ENCODE measurements at places on chromosomes 16 and 17. TPM values are rescaled to one million over a fixed set of nuclear protein-coding genes. Genes with fewer than 3 reads are reported as not detected.
A peak's percentile ranks its signal among the peaks of the same experiment; 100 is the strongest.

FCSK gene
- total RNA-seq = 6.5 TPM

- no peak for DNase-seq
Measured at GRCh38 chr17:2635675-2636074, 42.2 kb downstream of the PAFAH1B1 start.

EVPL gene
- 0.05 TPM for total RNA-seq

DNA sequence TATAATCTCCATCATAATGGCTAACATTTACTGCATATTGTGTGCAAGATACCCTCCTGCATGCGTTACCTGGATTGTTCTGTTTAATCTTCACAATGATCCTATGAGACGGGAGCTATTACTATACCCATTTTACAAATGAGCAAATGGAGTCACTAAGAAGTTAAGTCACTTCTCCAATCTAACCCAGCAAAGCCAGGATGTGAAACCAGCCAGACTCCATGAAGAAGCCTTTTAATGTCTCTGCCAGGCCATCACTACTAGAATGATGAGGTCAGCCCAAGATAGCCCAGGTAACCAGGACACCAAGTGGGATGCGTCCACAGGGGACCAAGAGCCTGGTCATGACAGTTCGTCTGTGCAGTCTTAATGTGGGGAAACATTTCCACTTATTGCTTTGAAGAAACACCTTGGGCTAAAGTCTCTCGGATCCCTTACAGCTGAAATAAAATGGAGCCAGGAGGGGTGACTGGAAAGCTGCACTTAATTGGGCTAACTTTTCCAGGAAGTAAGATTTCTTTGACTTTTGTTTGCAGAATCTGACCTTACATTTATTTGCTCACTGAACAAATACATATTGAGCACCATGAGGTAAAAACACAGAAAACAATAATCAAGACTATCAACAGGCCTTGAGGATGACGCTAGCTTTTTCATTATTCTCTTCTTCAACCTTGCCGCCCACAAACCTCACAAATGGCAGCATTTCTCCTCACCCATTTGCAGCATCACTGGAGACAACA is 926 bp upstream of the SHCBP1 start:
- DNase-seq = no peak

HS3ST4 gene
- total RNA-seq = not detected

OMG gene
- not detected for total RNA-seq

- no peak for DNase-seq
Measured at GRCh38 chr17:35167666-35168065, 20.0 kb downstream of the UNC45B start.

DNA sequence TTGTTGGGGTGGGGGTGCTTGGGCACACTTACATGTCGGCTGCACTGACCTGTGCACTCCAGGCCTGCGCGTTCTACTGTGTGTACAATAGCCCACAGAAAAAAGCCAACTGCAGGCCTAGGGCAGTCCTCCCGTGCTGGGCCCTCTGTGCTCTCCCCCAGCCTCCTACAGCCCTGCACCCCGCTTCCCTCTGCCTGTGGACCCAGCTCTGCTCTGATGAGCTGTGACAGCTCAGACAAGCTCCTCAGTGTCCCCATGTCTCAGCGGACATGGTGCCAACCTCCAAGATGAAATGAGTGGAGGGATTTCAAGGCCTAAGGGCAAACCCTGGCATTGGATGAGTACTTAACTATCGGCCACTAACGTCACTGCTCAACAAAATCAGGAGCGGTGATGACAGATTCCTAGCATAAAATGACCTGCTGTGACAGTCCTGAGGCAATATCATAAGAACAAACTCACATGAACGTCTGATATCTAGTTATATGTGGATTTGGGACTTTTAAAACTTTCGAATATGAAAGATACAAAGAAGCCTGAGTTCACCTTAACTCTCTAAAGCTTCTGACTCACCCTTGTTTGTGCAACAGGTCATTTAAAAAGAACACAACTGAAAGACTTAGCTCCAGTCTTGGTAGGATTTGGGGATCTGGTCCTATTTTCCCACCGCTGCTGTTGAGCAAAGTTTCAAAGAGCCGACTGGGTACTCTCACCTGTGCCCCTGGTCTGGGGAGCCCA is 34.7 kb downstream of the CCDC57 start:
- DNase-seq = no peak

DNA sequence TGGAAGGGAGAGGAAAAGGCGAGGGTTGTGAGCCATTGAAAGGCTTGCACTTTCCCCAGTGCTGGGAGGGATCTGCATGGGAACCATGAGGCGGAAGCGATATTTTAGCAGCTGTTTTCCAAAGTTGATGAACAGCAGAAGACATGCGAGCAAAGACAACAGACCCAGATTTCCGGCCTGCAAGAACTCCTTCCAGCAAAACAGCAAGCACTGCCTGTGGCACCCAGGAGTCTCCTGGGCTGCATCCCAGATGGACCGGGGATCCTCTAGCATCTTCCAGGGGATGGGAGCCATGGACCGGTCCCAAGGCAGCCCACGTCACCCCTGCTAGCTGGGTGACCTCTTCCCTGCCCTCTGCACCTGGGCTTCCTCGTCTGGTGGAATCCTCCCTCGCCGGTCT is 162.8 kb downstream of the IRF8 start:
- peak; percentile 51 for DNase-seq

GRCh38 chr17:17523731-17524490 is 27.7 kb upstream of the RASD1 start:
- DNase-seq = no peak

- DNase-seq = no peak
Measured at GRCh38 chr16:30382111-30382881, at the start of gene SEPTIN1. Gene SEPTIN1, minus strand, starts transcription at chr16:30382561. Its CDS starts 19 bp downstream, at chr16:30382542.

TRPV2 gene
- 5.8 TPM for total RNA-seq

DNA sequence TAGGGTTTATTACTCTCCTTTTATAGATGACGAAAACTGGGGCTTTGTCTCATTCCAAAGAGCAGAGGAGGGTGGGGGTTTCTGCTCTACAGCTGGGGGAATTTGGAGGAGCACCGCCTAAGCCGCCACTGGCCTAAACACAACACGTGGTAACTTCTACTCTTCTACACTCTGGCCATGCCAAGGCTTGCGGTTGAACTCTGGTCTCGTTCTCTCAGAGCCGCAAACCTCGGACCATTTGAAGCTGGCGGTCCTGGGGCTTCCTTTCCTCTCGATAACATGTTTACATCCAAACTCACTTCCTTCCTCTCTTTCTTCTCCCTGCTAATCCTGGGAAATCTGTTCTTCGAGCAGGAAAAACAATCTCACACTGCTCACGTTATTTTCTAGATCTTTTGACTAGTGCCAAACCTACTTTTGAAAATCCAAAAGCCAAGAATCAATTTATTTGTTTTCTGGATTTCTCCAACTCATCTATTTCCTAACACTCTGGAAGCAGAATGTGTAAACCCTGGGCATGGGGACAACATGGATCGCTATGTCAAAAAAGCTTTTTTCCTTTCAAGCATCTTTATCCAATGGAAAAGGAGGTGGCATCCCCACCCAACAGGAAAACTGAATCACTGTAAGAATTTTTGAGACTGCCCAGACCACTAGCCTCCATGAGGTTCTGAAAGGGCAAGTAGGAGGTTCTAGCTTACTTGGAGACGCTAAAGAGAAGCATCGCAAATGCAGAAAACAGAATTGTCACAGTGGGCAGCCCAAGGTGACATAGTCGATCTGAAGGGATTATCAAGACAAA is 13.6 kb upstream of the EEF2K start:
- DNase-seq = peak; percentile 83

TOX3 gene
- not detected for total RNA-seq

DNA sequence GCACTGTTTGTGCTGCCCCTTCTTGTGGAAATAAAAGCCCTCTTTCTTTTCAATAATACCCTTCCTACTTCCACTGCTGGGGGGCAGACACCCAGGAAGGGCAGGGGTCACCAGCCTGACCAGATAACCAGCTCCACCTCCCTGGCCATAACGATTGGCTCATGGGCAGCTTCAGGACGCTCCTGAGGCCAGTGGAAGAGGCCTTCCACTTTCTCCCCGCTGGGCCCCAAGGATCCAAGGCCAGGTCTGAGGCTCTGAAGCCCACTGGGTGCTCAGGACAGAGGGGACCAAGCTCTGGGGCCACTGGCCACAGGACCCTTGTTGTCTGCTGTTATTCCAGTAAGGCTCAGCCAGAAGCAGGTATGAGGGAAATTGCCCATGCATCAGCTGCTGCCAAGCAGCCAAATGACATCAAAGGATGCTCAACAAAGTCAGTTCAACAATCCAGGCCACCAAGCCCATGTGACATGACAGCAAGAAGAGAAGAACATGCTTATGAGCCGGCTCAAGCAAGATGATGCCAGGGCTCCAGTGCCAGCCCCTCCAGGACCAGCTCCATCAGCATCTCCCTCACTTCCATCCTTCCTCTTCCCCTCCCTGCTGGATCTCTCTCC is 238.8 kb downstream of the ZNF423 start:
- no peak for DNase-seq

DNA sequence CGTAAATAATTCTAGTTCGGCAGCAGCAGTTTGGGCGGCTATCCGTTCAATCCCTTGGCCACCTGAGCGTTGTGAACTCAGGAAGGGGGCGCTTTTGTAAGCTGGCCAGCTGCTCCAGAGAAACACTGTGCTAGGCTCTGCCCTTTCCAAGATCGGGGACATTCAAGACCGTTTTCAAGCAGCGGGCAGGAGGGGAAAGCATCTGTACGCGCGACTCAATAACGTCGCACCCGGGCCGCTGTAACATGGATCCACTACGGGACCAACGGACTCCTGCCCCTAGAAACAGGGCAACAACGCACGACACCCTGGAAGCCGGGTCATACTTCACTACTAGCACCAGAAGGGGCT is 463 bp downstream of the TOP2A start:
- DNase-seq = no peak

CCDC144A gene
- 0.52 TPM for total RNA-seq

DNA sequence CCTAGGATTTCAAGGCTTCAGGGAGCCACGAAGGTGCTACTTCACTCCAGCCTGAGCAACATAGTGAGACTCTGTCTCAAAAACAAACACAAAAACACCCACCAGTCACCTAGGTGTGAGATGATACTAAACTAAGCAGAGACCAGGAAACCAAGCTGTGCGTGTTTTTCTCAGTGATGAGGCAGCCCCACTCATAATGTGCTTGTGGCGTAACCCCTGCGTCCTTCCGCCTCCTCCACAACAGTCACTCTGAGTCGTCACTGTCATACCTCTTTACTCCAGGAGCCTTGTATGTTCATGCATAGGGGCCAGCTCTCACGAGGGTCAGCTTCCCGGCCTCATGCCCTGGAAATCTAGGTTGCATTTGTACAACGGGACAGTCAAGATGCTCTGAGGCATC is 31.1 kb upstream of the SLC47A1 start:
- DNase-seq = no peak

GRCh38 chr17:70646673-70647072 is 477.3 kb downstream of the KCNJ2 start:
- DNase-seq = no peak

MYH11 gene
- total RNA-seq = 9.8 TPM

- no peak for DNase-seq
Measured at GRCh38 chr17:77654850-77655249, 303.7 kb upstream of the TNRC6C start.

KRTAP4-5 gene
- total RNA-seq = not detected

- DNase-seq = no peak
Measured at GRCh38 chr17:64455993-64456885, 7.3 kb downstream of the MILR1 start.

- no peak for DNase-seq
Measured at GRCh38 chr17:75142236-75142971, 10.9 kb upstream of the NT5C start.

DNA sequence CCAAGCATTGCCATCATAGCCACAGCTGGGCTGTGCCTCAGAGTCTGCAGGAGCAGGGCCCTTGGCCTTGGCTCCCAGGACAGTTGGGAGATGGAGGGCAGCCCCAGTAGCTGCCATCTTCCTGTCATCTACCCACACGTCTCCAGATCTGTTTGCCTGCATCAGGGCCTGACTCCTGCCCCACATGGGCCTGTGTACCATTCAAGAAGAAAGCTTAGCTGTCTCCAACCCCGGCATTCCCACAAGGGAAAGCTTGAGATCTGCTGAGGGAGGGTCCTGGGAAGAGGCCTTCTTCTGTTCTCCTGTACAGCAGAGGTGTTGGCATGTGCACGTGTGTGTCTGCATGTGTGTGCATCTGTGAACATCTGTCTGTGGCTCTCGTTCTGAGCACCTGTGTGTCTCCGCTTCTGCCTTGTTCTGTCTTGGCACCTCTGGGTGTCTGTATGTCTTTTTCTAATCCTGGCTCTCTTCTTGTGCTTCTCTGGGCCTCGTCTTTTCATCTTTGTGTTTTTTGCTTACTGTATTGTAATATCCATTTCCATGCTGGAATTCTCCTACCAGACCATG is 122.2 kb downstream of the MRM1 start:
- no peak for DNase-seq

CCL4 gene
- 1.0 TPM for total RNA-seq

DNA sequence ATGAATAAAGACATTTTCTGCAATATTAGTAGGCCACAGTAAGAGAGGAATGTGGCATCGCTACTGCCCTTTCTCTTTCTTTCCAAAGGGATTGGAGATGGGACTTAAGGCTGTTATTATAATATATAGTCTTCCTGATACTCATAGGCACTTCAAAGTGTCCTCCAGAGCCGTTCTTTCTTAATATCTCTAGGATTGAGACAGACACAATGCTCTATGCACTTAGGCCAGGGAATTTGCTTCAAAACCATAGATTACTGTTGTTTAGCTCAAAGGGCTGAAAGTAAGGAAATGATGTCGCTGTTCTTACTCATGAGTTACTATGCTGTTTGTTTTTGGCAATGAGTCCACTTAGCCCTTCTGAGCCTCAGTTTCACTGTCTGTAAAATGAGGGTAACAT is 590.5 kb downstream of the CDH11 start:
- DNase-seq = no peak

- peak; percentile 88 for DNase-seq
Measured at GRCh38 chr17:41777574-41778188, 8.8 kb downstream of the JUP start.

KRT40 gene
- not detected for total RNA-seq

DNA sequence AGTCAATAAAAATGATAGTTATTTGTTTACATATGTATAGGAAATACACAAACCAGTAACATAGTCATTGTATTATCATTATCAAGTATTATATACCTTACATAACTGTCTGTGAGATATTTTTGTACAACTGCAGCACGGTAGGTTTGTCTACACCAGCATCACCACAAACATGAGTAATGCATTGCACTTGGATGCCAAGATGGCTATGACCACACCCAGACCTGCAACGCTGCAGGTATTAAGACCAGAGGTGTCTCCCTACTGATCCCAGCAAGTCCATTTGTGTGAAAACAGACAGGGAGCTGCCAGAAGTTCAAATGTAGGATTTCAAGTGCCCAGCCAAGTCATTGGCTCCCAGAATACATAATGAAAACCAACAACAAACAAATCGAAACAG is 34.2 kb upstream of the NOS2 start:
- DNase-seq = no peak

MT1F gene
- total RNA-seq = 6.0 TPM

NEK8 gene
- total RNA-seq = 0.65 TPM

- DNase-seq = no peak
Measured at GRCh38 chr16:28918698-28919097, 6.3 kb downstream of the RABEP2 start.

- no peak for DNase-seq
Measured at GRCh38 chr16:11004973-11005610, 60.7 kb downstream of the CLEC16A start.

All from heart left ventricle (tissue), 16 donors.